Right renal cortex interstitium (tissue), 3 donors: ENCODE measurements at places on chromosomes 1 and 21.

DNA sequence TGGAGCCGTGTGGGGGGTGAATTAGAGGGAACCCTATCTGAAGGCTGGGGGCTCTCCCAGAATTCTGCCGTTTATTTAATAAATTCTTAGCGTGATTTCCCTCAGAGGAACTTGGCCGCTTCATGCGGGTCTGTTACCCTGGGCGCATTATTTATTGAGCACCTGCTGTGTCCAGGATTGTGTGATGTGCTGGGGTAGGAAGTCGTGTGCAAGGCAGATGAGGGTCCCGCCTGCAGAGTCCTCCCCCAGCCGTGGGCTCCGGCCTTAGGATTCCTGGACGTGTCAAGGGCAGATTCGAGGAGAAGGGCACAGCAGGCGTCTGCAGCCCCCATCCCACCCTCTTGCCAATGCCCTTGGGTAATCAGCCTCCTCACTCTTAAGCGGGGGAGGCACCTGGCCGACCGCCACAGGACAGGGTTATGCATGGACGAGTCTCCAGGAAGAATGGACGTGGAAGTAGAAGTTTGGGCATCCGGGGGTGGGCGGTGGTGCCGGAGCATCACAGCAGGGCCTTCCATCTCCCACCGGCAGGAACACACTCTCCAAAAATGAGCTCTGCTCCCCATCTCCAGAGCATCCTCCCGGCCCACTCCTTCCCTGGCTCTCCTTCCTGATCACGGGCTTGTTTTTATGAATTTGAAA, 233.3 kb upstream of the C1orf174 start:
- no peak for DNase-seq

GRCh38 chr1:242468784-242469183, 55.7 kb downstream of the PLD5 start:
- no peak for DNase-seq

DNA sequence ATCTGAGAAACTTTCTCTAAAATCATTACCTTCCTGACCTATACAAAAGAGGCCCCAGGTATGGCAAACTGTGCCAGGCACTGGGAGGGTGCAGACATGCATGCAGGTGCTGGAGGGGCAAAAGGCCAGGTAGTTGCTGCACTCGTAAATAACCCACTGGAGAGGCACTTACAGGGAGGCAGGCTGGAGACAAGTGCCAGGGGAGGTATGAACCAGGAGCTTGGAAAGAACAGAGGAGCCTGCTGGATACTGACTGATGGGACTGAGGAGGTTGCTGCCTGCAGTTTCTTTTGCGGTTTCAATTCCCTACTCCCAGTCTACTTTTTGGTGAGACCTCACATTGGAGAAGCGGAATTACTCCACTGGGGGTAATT, 113.9 kb downstream of the DSCAM start:
- no peak for DNase-seq

DNA sequence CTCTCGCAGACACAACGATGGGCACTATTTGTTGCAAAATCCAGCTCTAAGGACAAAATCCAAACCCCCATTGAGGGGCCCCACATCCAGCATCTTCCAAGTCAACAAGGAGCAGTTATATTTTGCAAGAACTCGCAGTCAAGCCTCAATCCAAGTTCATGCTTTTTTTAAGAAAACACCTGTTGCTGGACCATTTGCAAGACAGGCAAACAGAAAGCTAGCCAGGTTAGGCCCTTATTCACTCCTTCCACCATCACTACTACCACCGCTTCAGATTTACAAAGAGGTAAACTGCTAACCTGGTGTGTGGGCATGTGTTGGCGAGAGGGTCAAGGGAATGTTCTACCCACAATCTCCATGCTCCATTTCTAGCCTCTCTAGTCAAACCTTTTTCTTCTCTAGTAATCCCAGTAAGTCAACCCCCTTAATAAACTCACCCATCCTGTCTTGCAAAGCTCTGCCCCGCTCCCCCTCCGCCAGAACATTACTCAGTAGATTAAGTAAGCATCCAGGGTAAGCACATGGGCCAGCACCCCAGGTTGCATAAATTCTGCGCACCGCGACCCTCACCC, 703 bp downstream of the ERI3 start:
- DNase-seq, result no peak

DNA sequence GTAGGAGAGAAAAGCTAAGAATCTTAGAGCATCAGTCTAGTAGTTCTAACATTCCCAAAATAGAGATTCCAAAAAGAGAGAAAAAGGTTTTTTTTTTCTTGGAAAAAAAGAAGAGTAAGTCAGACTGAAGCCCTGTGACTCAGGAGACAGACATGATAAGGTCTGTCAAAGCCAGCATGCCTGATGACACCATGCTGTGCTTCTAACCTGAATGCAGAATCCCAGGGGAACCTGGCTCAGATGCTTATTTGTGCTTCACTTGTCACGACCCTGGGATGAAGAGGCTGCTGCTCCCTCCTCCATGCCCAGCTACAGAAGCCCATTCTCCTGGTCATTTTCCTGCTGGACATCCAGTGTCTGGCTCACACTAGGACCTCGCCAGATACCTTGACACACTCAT, 44.3 kb downstream of the ERICH3 start:
- DNase-seq, result no peak

DNA sequence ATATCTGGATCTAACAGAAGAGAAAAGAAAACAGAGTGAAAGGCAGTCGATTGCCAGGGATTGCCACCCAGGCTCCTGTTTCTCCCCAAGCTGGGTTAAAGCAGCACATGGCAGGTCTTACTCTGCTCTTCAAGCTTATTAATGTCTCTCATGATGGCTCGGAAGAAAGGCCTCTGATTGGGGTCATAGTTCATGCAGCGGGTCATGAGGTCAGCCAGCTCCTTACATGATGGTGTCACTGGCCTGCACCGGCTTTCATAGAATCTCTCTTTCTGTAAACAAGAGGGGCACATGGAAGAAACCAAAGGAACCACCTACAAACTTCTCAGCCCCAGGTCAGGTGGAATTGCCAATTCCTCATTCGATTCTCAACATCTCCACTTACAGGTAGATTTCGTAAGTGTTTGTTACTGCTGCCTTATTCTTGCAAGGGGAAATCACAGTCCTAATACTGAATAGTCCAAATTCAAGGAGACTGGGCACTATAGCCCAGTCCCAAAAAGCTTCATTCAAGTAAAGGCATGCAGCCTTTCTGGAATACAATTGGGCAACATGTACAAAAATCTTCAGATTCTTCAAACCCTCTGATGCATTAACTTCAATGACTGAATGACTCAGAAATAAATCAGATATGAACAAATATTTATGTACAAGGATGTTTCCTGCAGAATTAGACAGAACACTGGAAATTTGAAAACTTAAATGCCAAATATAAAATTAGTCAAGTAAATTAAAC, 96.6 kb downstream of the RAVER2 start:
- no peak for DNase-seq

DNA sequence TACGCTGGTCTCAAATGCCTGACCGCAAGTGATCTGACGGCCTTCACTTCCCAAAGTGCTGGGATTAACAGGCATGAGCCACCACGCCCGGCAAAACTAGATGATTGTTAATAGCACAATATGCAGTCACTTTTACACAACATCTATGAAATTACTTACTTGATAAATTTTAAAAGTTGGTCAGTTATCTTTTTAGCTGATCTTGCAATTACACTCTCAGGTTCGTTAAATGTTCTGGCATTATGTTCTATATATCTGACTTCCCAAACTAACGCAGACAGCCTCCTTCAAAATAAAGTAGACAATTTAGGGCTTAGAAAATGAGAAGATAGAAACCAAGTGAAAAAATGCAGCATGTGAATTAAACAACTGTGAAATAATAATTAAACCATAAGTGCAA, 31.8 kb upstream of the PSMG1 start:
- no peak for DNase-seq

DNA sequence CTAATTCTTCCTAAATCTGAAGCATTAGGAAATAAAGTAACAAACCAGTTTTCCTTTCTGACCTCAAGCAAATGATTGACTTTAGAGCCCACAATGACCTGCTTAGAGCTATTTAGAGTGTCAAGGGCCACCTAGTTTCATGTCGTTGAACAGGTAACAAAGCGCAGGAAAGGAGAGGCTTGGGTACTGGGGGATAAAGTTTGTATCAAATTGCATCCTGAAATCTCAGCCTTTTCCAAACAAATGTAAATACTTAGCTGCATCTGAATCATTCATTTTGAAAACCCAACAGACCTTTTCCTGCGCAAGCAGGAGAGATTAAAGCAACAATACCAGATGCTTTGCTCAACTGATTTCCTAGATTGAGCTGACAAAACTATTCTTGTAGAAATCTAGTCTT, 121.2 kb downstream of the NRIP1 start:
- no peak for DNase-seq

GRCh38 chr21:21750124-21750825, 752.1 kb downstream of the NCAM2 start:
- no peak for DNase-seq

DNA sequence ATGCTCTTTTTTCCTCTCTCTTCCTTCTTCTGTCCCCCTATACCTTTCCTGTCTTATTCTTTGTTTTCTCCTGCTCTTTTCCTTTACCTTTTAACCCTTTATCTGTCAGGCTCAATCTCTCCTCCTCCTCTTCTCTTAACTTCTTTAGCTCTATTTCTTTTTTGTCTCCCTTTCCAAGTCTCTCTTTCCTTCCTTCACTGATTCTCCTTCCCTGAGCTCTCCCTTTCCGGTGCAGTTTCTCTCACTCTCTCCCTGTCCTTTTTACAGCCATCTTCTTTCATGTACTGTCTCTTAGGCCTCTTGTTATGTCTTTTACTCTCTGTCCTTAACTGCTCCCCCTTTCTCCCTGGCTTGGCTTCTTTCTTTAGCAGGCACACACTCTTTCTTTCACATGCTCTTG, 12.0 kb downstream of the SLC30A7 start:
- DNase-seq, result no peak

- no peak for DNase-seq
These were observed 79.0 kb downstream of the HS2ST1 start for GRCh38 chr1:86993269-86993985.

DNA sequence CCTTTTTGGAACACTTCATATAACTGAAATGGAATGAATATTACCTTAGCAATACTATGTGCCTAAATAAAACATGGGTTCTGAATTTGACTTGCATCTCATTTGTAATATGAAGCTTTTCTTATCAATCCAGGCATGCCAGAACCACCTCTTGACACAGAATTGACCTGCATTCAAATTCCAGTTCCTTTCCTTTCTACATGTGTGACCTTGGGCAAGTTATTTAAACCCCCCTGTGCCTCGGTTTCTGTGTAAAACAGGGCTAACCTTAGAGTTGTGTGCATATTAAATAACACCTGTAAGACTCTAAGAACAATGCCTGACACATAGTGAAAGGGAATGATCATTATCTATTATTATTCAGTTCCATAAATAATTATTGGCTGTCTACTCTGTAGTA, 2.0 kb upstream of the NOS1AP start:
- no peak for DNase-seq

DNA sequence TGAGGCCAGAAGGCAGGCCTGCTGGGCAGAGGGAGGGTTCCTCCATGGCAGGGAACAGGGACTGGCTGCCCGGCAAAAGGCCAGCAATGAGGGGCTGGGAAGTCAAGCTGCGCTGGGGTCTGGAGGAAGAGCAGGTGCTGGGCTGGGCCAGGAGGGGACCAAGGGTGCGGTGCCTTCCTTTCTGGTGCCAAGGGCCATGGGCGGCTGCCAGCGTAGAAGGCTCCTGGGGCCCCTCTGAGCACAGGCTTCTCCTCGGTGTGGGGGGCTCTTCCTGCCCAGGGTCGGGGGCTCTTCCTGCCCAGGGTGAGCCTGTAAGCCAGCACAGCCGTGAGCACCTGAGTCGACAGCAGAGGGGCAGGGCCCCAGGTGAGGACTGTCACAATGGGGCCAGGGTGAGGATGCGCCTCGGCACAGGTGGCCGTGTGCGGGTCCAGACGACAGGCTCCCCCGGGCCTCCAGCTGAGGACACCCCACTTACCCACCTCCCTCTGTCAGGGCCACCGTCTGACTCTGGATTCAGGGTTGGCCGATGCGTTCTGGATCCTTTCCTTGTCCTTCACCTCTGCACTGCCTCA, 10.7 kb upstream of the DNMT3L start:
- no peak for DNase-seq

DNA sequence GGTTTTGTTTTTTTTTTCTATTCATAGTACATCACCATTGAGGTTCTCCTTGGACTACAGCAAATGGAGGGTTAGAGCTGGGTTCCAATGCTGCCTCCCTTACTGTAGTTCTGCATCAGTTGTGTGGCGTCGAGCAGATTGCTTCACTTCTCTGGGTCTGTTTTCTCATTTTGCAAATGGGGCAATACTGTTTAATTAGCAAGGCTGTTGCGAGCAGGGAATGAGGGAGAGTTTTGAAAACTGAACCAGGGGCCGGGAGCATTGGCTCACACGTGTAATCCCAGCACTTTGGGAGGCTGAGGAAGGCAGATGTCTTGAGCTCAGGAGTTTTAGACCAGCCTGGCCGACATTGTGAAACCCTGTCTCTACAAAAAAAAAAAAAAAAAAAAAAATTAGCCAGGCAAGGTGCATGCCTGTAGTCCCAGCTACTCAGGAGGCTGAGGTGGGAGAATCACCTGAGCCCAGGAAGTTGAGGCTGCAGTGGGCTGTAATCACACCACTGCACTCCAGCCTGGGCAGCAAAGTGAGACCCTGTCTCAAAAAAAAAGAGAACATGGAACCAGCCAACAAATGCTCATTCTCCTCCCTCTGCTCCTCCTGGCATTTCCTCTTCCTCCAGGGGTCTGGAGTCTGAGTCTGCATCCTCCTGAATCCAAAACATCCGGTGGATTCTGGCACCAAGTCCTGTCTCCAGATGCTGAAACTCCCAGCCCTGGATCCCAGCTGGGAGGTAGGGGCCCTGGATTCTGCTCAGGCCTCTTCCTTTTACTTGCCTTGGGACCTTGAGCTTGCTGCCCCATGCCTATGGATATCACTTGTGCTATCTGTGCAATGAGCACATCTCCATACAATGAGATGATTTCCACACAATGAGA, 3.7 kb upstream of the PLOD1 start:
- no peak for DNase-seq

DNA sequence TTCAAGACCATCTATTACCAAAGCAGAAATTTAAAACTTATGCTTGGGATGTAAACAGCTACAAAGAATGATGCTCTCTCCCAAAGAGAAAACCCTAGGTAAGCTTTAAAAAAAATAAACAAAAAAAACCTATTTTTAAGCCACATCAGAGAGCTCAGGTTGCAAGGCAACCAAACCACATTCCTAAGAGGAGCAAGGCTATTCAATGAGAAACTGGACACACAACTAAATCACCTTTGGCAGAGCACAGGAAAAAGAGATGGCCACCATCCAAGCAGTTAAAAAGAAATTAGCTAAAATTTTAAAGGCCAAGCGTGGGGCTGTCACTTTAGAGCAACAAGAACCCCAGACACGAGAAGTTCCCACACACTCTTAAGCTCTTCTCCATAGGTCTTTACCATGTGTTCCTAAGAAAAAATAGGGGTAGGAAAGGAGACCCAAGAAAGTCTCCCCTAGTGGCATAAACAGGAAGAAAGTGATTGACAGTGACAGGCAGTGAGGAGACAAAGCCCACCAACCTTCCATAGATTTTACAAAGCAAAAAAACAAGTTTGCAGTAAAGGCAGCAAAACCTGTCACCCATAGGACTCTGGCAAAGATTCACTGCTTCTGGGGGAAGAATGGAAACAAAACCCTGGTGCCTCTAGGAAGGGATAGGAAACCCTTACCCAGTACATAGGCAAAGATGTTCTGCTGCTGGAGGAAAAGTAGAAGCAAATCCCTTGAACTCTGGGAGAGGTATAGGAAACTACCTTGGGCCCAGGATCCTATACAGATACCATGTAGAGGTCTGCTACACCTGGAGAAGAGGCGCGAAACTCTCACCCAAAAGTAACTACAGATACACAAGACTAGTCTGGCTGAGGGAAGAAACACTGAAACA, 68.5 kb downstream of the FOXJ3 start:
- no peak for DNase-seq

GRCh38 chr1:37461698-37462436, 12.5 kb upstream of the ZC3H12A start:
- DNase-seq, result no peak
